ENCODE measurements at places on chromosomes 13 and 19. TPM values are rescaled to one million over a fixed set of nuclear protein-coding genes. Genes with fewer than 3 reads are reported as not detected.

Gene UNC13A
- total RNA-seq: 0.03 TPM

Gene CEACAM20
- total RNA-seq: not detected

Gene SNRPD2
- total RNA-seq: 580 TPM

Gene SYNE4
- 1.2 TPM for total RNA-seq

Gene TTYH1
- total RNA-seq: not detected

Gene RASAL3
- not detected for total RNA-seq

Gene FXYD7
- total RNA-seq: 0.18 TPM

Gene ATP4B
- not detected for total RNA-seq

Gene MRPL34
- total RNA-seq: 43.6 TPM

Gene PGLYRP1
- not detected for total RNA-seq

Gene CRX
- not detected for total RNA-seq

Gene ZIC2
- not detected for total RNA-seq

Gene ZNF497
- 0.41 TPM for total RNA-seq

Gene TUBA3C
- not detected for total RNA-seq

Gene SPRY2
- total RNA-seq: 14.1 TPM

Gene MATK
- total RNA-seq: not detected

Gene MEIOSIN
- total RNA-seq: not detected

Gene MAB21L1
- not detected for total RNA-seq

Gene ZNF823
- 5.1 TPM for total RNA-seq

Gene PEG3
- 0.39 TPM for total RNA-seq

Gene RNF17
- total RNA-seq: not detected

Gene CRLF1
- total RNA-seq: 0.37 TPM

Gene CD209
- total RNA-seq: not detected

Gene SOHLH2
- total RNA-seq: not detected

Gene LRRC8E
- total RNA-seq: 8.2 TPM

Gene ZNF761
- total RNA-seq: 9.0 TPM

Gene TMEM255B
- 0.95 TPM for total RNA-seq

Gene URAD
- total RNA-seq: not detected

Gene FFAR3
- total RNA-seq: not detected

Gene FAM124A
- 0.04 TPM for total RNA-seq

Gene BEST2
- total RNA-seq: not detected

Gene ZNF429
- 2.5 TPM for total RNA-seq

Gene ZNF625
- total RNA-seq: 6.6 TPM

Gene CEACAM7
- total RNA-seq: not detected

Gene ZNF681
- 1.7 TPM for total RNA-seq

Gene RNF113B
- not detected for total RNA-seq

Gene CYP2A6
- total RNA-seq: not detected

Gene CYP2F1
- not detected for total RNA-seq

Data from foreskin keratinocyte (primary cell).